Mucosa of gallbladder (tissue), 1 donor: ENCODE measurements at places on chromosomes 6 and 20.

DNA sequence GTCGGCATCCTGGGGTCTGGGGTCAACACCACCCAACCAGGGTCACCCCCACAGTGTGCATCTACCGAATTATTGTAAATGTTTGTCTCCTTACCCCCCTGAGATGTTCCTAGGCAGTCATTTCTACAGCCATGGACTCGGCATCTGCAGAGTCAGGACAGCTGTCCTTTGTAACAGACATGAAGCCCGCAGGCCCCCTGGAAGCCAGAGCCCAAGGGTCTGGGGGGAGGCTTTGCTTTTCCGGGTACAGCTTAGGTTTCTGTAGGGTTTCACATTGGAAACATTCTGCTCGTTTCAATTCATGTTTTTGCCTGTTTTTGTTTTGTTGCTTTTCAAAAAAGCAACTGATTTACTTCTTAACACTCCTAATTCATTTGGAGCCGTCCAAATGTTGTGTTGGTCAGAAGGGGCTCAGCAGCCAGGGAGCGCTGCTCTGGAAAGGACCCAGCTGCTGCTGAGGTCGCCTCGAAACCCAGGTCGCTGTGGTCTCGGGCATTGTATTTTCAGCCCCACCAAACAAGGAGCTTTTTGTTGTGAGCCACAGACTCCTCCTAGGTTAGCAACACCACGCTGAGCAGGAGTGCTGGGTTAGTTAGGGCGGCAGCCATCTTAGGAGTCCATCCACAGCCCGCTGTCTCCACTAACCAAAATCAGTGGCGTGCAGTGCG, 160.4 kb downstream of the TMEM242 start:
- no peak for DNase-seq

DNA sequence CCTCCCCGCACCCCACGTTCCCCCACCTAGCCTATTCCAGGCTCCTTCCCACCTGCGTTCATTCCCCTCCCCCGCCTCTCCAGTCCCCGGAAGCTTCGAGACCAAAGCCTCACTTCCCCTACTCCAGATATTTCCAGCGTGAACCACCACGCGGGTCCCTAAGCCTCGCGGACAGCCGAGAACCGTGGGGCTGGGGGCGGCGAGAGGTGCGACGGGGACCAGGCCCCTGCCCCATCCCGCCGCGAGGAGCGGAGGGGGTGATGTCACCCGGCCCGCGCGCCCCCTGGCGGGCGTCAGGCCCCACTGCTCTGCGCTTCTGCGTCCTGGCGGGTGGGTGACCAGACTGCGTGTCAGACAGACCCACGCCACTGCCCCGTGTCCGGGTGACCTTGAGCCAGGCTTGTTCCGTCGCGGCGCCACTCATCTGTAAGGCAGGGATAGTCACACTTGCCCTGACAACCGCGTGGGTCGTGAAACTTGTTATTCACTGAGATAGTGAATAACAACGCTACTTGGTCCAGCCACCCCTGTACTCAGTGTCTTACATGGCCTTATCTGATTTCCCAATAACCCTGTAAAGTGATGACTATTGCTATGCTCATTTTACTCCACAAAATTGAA, 9.0 kb upstream of the HSP90AB1 start:
- peak; percentile 79 for DNase-seq

- no peak for DNase-seq
These were observed 79.4 kb upstream of the NRN1 start for GRCh38 chr6:6085928-6086668.

DNA sequence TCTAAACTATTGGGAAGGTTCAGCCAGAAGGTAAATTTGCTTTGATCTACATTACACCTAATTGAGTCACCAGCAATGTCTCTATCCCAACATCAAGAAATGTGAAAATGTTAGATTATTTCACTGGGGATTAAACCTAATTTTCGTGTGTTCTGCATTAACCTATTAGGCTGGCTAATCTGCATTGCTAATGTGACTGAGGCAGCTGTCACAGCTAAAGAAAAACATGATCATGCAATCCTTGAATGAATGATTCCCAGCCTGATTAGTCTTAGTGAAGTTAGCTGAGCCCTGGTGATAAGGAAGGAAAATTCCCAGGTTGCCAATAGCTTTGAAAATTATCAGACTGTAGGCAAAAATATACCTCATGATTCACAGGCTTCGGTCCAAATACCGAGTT, 135.3 kb downstream of the LINC00237 start:
- no peak for DNase-seq

GRCh38 chr20:41669708-41670263, 51.6 kb upstream of the CHD6 start:
- no peak for DNase-seq

DNA sequence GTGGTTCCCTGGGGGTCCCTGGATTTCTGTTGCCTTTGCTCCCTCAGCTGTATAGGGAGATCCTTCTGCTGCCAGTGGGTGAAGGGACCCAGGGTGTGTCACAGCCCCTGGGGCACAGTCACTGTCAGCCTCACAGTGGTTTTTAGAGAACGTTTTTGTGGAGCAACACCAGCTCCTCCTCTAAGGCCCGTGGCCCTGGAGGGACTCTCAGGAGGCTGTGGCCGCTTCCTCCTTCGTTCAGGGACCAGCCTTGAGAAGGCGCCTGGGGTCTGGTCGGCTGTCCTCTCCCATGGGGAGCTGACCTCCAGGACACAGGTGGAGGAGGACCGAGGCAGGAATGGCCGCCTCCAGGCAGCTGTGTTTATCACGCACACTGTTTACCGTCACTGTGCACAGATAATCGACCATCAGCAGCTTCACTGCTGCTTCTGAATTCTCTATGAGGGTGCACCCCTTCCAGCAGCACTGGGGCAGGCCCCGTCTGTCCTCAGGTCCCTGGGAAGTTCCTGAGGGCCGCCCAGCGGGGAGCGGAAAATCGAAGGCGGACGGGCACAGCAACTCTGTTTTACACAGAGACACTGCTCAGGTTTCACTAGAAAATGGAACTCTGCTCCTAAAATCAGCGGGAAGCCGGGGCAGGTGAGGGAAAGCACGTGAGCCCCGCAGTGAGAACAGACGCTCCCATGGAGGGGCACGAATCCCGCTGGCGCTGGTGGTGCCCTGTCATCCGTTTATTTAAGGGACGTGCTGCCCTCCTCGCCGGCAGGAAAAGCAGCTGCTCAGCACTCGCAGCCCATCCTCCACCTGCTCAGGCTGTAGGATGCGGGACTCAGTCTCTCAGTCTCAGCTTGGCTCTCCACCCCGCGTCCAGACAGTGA, 10.4 kb upstream of the FRMD1 start:
- DNase-seq, result no peak

- DNase-seq, result no peak
These were observed 48.8 kb upstream of the KIF25 start for GRCh38 chr6:167948716-167949115.

- peak; percentile 21 for DNase-seq
These were observed 85.4 kb upstream of the MYLIP start for GRCh38 chr6:16043171-16044135.

GRCh38 chr6:160583794-160584193, 80.3 kb downstream of the LPA start:
- DNase-seq, result no peak

GRCh38 chr6:46901882-46902314, 19.8 kb downstream of the ADGRF5 start:
- DNase-seq, result peak; percentile 16

DNA sequence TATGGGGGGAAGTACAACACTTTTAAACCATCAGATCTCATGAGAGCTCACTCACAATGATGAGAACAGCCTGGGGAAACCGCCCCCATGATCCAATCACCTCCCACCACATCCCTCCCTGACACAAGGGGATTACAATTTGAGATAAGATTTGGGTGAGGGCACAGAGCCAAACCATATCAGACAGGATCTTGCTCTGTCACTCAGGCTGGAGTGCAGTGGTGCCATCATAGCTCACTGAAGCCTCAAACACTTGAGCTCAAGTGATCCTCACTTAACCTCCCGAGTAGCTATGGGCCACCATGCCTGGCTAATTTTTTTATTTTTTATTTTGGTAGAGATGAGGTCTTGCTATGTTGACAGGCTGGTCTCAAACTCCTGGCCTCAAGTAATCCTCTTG, 5.1 kb upstream of the IYD start:
- DNase-seq, result no peak

DNA sequence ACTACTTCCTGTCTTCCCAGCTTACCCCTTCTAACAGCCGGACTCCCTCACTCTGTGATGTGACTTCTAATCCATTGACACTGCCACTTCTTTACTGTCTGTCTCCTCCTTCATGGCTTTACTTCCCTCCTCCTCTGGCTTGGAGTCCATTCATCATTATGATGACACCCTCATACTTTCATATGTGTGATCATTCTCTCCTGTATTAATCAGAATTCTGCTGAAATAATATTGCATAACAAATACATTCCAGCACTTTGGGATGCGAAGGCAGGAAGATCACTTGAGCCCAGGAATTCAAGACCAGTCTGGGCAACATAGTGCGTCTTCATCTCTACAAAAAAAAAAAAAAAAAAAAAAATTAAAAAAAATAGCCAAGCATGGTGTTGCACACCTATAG, 147.9 kb upstream of the BTBD3 start:
- DNase-seq, result no peak

DNA sequence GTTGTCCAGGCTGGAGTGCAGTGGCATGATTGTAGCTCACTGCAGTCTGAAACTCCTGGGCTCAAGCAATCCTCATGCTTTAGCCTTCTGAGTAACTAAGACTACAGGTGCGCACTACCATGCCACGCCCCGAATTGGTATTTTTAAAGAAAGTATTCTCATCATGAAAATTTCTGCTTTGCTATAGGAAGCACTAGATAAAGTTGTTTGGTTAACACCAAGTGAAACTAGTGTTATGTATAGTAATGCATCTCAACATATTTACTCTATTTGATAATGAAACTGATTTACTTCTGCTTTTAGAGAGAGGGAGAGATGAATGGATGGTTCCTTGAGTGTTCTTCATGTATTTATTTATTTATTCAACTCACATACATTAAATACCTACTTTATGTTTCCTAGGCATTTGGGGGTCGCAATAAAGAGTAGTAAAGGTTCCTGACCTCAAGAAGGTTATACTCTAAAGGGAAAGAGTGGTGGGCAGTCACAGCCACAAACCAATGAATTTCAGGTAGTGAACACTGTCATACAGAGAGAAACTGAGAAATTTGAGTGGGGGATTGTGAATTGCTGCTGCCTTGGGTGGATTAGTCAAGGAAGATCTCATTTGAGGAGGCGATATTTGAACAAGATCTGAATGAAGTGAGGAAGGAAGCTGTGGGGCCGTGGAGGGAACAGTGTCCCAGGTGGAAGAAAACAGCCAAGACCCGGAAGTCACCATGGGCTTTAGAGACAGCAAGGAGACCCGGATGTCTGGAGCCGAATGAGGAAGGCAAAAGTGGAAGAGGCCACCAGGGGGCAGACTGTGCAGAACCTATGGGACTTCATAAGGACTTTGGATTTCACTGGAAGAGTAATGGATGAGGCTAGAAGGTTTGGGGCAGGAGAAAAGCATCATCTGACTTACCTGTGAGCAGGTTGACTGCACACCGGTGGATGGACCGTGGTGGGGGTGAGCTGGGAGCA, 185.6 kb downstream of the TSHZ2 start:
- no peak for DNase-seq

GRCh38 chr6:11282875-11283274, 50.4 kb upstream of the NEDD9 start:
- DNase-seq, result no peak

DNA sequence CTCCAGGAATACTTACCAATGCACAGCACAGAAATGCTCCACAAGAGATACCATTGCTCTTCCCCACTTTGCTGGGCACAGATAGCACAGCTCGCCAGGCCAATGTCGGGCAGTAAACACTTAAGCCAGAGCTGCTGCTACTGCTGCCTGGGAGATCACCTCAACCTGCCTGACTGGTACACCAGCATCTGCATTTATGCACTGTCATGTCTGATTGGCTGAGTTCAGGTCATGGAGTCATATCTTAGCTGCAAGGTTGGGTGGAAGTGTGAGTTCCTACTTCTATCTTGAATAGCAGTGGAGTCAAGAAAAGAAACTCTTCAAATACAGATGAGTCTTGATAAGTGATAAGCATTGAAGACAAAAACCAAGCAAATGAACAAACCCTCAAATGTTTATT, 10.9 kb upstream of the ADGRF4 start:
- DNase-seq, result no peak

GRCh38 chr6:117534974-117535373, 52.5 kb downstream of the DCBLD1 start:
- no peak for DNase-seq

GRCh38 chr6:45427726-45428125, 50.0 kb upstream of the SUPT3H start:
- no peak for DNase-seq

GRCh38 chr20:45104786-45105185, 3.9 kb upstream of the KCNS1 start:
- no peak for DNase-seq

DNA sequence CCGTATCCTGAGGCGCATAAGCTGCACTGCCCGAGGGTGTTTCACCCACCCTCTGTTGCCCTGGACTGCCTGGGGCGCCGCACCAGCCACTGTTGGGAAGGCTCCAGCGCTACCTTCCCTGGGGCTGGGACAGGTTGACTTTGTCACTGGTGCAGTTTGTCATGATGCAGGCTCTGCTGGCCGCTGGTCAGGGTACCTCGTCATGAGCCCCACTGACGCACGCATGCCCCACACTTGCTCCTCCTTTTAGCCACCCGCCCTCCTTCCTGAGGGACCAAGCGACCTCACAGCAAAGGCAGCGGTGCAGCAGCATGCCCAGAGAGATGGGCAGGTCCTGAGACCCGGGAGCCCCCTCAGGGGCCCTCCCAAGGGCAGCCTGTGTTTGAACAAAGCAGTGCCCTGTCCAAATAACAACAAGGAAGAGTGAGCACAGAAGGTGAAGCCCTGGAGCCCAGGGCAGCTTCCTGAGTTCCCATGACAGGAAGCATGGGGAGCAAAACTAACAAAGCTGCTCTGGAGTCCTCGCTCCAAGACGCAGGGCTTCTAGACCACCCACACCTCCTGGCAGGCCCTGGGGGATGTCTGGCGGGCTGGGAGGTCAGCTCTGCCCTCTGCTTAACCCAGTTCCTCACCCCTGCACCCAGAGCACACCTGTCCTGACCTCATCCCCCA, 50.1 kb upstream of the SMOC2 start:
- DNase-seq, result no peak

DNA sequence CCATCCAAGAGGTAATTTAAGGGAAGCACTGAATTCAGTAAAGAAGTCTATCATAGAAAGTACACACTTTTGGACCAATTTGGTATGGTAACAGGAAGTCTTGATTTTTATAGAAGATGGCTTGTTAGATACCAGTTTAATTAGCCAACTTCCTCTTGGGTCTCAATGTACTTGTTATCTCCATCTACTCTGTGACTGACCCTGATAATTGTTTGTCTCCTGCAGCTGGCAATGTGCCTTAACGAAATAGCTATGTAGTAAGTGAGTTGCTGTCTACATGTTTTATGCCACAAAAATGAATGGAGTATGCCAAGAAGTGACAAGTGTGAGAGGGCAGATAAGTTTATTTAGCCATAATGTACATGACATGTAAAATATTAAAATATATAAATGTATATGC, 410.5 kb upstream of the MAN1A1 start:
- DNase-seq, result no peak

- no peak for DNase-seq
These were observed 174.9 kb downstream of the SMOC2 start for GRCh38 chr6:168615837-168616236.

GRCh38 chr20:4304601-4305000, 289.2 kb upstream of the RNF24 start:
- DNase-seq, result no peak
